T-helper 1 cell treated with Interleukin-12 subunit alpha and Interleukin-12 subunit beta and Interleukin-4 antibody, amounts not matched to agents 30 ng/mL and 1 ng/mL, for 36 hours (primary cell): ENCODE measurements at places on chromosomes 13 and 19. TPM values are rescaled to one million over a fixed set of nuclear protein-coding genes. Genes with fewer than 3 reads are reported as not detected.

The FXYD3 gene
- total RNA-seq, result not detected in 2 replicates

The GGN gene
- total RNA-seq, result 0.27 TPM in 1 of 2 replicates, not detected in the other

The CILP2 gene
- 0.17 and 0.20 TPM in 2 replicates for total RNA-seq

The ZNF776 gene
- 15.4 and 16.4 TPM in 2 replicates for total RNA-seq

The ZNF850 gene
- total RNA-seq, result 3.3 and 3.5 TPM in 2 replicates

The NKPD1 gene
- 0.07 and 0.22 TPM in 2 replicates for total RNA-seq

The IRGC gene
- total RNA-seq, result not detected in 2 replicates

The NLRP5 gene
- total RNA-seq, result not detected in 2 replicates

The B3GNT8 gene
- 1.1 and 1.8 TPM in 2 replicates for total RNA-seq

The UFM1 gene
- total RNA-seq, result 55.7 and 57.4 TPM in 2 replicates

The TEKTIP1 gene
- total RNA-seq, result 5.0 and 7.6 TPM in 2 replicates
